ENCODE measurements at places on chromosomes 4 and X. TPM values are rescaled to one million over a fixed set of nuclear protein-coding genes. Genes with fewer than 3 reads are reported as not detected.

The EMCN gene
- not detected for total RNA-seq

The SSX4 gene
- total RNA-seq, result not detected

The QRFPR gene
- not detected for total RNA-seq

The FAM193A gene
- total RNA-seq, result 21.7 TPM

DNA sequence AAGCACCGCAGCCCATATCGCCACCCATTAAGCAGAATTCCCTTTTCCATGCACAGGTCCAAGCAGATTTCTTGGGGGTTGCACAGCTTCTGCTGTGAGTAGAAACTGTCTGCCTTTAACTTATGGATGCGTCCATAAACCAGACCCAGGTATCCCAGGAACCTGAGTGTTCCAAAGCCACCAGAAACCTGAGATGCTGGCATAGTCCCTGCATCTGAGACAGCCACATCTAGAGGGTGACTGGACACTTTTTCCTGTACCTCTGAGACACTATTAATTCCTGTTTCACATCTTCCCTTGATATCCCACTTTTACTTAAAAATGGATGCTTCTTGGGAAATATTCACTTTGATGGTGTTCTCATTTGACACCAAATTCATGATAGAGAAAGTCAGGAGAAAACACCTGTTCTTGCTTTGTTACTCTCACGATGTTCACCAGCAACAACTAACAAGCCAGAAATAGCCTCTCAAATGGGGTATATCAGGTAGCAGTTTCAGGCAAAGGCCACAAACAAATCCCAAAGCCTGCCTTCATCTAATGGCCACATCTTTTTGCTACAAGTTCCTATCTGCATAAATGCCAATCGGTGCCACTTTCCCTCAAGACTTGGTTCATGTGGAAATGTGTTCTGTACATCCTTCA is 45.5 kb upstream of the PRDX4 start:
- no peaks in the 10 kb centered on the region for H3K4me1 ChIP-seq
- H3K27ac ChIP-seq, result no peak overlapping the region
- H3K36me3 ChIP-seq, result no peaks in the 10 kb centered on the region

- no peak for DNase-seq
- no peak overlapping the region for H3K27ac ChIP-seq
- H3K4me1 ChIP-seq, result no peaks in the 10 kb centered on the region
- H3K4me3 ChIP-seq, result no peak overlapping the region
- H3K27me3 ChIP-seq, result peaks cover 1% of the 10 kb centered on the region
- no peaks in the 10 kb centered on the region for H3K36me3 ChIP-seq
Measured at GRCh38 chr4:103292959-103293358, 94.8 kb upstream of the CENPE start.

GRCh38 chrX:10414862-10415261 is 205.5 kb downstream of the MID1 start:
- no peak overlapping the region for H3K27ac ChIP-seq
- H3K36me3 ChIP-seq, result no peaks in the 10 kb centered on the region
- no peak for DNase-seq
- no peaks in the 10 kb centered on the region for H3K27me3 ChIP-seq
- H3K4me3 ChIP-seq, result no peak overlapping the region

DNA sequence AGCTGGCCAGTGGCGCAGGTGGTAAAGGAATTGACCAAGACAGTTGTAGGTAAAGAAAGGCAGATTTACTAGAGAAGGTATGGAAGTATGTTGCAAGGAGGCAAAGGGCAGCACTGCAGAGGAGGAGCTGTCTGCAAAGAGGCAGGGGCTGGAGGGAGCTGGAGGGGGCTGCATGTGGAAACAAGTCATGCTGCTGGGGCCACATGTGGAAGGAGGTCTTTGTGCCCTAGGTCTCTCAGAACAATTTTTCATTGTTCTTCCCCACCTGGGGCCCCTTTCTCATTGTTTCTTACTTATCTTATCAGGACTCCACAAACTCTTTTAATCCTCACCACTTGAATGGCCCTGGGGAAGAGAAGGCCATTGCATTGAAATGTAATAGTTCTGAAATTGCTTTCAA is 144.8 kb upstream of the PLAC1 start:
- no peaks in the 10 kb centered on the region for H3K36me3 ChIP-seq
- no peak overlapping the region for H3K27ac ChIP-seq
- no peaks in the 10 kb centered on the region for H3K27me3 ChIP-seq
